Mesenteric fat pad (tissue), 1 donor: ENCODE measurements at places on chromosomes 12 and 14. TPM values are rescaled to one million over a fixed set of nuclear protein-coding genes. Genes with fewer than 3 reads are reported as not detected.

GRCh38 chr12:46773586-46774321, 52.0 kb downstream of the SLC38A4 start:
- DNase-seq: no peak

DNA sequence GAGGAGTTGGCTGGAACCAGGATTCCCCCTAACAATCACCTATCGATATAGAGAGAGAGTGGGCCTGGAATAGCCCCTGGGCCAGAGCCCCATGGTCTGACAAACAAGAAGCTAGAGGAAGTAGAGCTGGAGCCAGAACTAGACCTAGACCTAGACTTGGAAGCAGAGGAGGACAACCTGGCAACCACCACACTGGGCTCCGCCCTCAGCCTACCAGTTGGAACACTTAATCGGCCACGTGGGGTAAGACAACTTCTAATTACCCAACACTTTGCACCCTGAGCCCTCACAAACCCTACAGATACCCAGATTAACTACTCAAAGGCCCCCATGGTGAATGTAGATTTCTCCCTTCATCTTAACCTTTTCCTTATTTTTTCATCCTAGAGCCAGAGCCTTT, 4.6 kb upstream of the PA2G4 start:
- DNase-seq: no peak

- no peak for DNase-seq
Measured at GRCh38 chr12:70069221-70070105, 173.8 kb upstream of the CNOT2 start.

The ADSS1 gene
- 5.2 TPM for total RNA-seq

The KCNK13 gene
- 1.3 TPM for total RNA-seq

DNA sequence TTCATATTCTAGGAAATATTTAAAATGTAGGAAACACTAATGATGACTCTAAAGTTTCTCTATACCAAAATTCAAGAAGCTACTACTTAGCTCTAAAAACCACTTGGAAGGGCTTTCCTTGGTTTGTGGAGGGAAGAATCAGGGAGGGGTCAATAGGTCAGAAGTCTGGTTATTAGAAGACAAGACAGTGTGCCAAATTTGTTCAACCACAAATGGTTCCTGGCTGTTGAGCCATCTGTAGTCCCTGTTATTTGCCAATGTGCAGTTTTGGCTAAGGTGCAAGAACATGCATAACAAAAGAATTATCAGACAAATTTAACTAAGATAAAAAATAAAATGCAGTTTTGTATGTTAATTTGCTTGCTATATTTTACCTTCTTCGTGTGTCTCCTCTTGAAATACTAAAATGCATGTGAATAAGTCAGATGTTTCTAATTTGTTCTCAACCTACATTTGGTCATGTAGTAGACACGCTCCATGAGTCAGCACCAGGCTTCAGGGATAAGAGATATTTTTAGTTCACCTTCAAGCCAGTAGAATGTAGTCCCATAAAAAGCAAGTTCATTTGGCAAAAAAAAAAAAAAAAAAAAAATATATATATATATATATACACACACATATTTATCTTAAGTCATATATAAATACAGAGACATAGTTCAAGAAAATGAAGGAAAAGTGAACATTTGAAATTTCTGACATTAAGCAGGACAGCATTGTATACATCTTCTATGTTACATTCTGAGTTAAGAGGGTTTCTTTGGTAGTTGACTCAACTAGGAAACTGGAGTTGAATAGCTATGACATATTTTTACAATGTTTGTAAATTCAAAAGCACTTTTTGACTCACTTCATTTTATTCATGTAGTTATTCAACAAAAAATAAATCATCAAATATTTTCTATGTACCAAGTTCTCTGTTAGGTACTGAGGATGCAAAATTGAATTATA, 123.3 kb downstream of the KCNC2 start:
- no peak for DNase-seq

DNA sequence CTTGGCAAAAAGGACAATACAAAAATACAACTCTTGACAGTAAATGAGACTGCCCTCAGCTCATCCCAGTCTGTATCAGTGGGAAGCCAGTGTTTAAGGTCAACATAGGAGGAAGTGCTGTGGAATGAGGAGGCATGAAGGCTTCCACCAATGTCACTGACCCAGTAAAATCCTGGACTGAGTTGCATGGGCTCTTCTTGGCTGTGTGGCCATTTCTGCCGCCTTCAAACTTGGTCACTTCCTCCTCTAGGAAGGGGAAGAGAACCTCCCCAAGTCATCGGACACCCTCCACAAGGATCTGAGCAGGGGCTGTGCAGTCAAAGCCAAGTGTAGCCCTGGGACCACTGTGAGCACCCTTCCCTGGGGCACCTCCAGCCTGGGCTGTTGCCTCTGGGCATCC, 11.9 kb downstream of the GPR68 start:
- DNase-seq: no peak

DNA sequence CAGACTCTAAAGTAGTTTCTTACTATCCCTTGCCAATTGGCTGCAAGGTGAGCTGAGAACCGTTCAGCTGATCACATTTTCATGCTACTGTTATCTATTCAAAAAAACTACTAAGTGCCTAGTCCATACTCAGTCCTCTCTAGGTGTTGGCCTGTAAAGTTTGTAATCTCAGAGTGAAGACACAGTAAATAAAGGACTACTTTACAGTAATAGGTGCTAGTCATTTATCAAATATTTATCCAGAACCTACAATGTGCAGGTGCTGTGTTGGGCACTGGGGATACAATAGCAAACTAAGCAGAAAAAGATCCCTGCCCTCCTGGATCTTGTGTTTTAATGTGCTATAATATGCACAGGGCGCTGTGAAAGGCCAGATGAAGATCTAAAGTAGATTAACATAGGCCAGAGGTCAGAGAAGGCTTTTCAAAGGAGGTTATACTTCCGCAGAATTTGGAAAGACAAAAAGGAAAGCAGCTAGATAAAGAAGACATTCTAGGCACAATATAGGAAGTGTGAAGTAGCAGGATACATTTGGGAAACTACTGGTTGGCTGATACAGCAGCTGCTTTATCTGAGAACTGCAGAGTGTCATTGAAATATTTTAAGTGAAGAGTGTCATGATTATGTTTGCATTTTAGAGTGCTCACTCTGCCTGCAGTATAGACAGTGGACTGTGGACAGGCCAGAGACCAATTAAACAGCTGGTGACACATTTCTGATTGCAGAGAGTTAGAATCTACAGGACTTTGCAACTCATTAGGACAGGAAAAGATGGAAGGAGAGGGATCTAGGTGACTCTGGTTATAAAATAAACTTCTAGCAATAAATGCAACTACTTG, 8.0 kb upstream of the ACTR10 start:
- no peak for DNase-seq

The SLCO1B1 gene
- total RNA-seq: not detected

The KRT83 gene
- total RNA-seq: not detected

GRCh38 chr12:124711344-124711743, 143.9 kb upstream of the NCOR2 start:
- no peak for DNase-seq

The FIGNL2 gene
- 1.3 TPM for total RNA-seq

- peak; percentile 20 for DNase-seq
Measured at GRCh38 chr12:57244312-57244696, 6.7 kb downstream of the STAC3 start.

GRCh38 chr12:177336-177979, 36.5 kb downstream of the SLC6A12 start:
- no peak for DNase-seq
